ENCODE measurements at places on chromosomes 2 and 18.

DNA sequence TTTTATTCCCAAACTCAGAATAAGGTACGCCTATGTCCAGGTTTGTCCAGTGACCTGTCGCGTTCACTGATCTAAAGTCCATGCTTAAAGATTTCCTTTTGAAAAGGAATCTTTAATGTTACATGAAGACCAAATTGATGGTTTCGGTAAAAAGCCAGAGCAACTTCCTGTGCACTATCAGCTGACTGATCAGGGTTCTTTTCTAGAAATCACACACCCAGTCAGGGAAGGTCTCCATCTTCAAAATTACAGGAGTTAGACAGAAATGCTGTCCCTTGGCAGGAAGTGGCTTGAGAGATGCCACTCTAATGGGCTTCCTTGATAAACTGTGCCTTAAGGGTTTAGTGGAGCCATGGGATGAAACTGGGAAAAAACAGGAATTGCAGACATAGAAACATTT is 14.7 kb upstream of the ARHGAP25 start:
- no peak for DNase-seq

- DNase-seq: no peak
These were observed 30.1 kb downstream of the FHOD3 start for GRCh38 chr18:36327352-36328316.

DNA sequence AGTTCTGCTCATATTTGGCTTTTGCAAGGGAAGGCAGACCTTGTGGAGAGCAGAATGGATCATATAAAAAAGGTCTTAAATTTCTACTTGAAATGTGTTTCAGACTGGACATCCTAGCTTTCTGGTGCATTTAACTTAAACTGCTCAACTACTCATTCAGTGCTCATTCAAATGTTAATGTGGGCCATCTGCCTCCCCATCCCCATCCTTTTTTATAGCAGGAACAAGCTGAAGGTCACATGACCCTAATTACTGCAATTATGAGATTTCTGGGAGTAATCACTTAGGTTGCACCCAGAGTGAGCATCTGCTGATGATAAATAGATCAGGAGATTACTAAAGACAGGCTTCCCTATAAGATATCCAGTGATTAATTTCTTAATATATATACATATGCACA is 96.1 kb downstream of the MAP2 start:
- DNase-seq: no peak

GRCh38 chr2:238081561-238081960 is 18.6 kb upstream of the ESPNL start:
- DNase-seq: no peak

DNA sequence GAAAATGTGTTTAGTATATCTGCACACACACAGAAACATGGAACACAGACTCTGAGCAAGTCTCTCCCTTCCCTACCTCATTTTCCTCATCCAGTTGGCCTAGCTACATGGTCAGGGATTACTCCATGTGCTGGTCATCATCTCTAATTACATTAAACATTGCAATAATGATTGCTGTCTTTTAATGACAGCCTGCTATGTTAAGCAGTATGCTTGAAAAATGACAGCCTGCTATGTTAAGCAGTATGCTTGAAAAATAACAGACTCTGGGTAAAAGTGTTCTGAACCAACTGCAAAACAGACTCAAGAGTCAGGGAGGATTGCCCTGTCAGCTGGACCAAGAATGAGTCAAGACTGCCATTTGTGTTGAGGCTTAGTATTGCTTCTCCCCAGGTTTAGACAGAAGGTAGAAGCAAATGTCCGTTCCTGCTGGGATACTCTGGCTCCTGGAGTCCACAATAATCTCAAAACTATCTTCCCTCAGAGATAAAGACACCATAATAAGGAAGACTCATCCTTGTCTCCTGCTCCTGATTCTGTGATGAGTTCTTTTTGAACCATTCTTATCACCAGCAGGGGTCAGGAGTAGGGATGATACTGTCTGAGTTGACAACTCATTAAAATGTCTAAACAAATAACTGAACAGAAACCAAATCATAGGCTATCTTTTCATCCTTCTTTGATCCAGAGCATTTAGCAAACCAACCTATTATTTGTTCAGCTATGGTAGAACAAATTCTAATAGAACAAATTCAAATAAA is 57.7 kb downstream of the CCDC93 start:
- DNase-seq: no peak

DNA sequence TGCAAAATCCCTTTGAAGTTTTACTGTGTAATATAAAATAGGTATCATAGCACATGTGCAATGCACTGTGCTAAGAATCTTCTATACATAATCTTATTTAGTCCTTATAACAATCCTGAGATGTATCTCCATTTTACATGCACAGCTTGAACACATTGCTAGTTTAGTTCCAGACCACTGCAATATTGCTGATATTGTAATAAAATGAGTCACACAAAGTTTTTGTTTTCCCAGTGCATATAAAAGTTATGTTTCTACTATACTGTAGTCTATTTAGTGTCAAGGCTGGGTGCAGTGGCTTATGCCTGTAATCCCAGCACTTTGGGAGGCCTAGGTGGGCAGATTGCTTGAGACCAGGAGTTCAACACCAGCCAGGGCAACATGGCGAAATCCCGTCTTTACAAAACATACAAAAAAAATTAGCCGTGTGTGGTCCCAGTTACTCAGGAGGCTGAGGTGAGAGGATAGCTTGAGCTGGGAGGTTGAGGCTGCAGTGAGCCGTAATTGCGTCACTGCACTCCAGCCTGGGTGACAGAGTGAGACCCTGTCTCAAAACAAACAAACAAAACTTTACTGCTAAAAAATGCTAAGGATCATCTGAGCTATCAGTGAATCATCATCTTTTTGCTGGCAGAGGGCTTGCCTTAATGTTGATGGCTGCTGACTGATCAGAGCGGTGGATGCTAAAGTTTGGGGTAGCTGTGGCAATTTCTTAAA is 1.7 kb upstream of the USP14 start:
- DNase-seq: no peak
